ENCODE measurements at places on chromosomes 1 and 21. TPM values are rescaled to one million over a fixed set of nuclear protein-coding genes. Genes with fewer than 3 reads are reported as not detected.

Gene DNALI1
- polyA plus RNA-seq: 9.0 TPM

Gene ACTA1
- 1.1 TPM for polyA plus RNA-seq

Gene LEMD1
- polyA plus RNA-seq: not detected

Gene PCAT6
- polyA plus RNA-seq: 0.69 TPM

Gene TMPRSS15
- not detected for polyA plus RNA-seq

Gene PLA2G2F
- not detected for polyA plus RNA-seq

Gene ETV3L
- polyA plus RNA-seq: not detected

Gene CGN
- polyA plus RNA-seq: 1.5 TPM

Gene C1QA
- 1.6 TPM for polyA plus RNA-seq

Gene OR2T34
- polyA plus RNA-seq: not detected

Gene C1QB
- not detected for polyA plus RNA-seq

Gene SLC45A1
- polyA plus RNA-seq: 26.2 TPM

Gene UQCRH
- 2,787 TPM for polyA plus RNA-seq

Gene KISS1
- not detected for polyA plus RNA-seq

Gene IL22RA1
- not detected for polyA plus RNA-seq

Gene MANEAL
- polyA plus RNA-seq: 20.3 TPM

Gene PRELP
- 0.27 TPM for polyA plus RNA-seq

Gene C1orf167
- polyA plus RNA-seq: not detected

Gene SIM2
- 3.4 TPM for polyA plus RNA-seq

Gene RHBG
- not detected for polyA plus RNA-seq

Gene AQP10
- polyA plus RNA-seq: not detected

Gene CLCA1
- not detected for polyA plus RNA-seq

Gene SYT14
- 10.3 TPM for polyA plus RNA-seq

Gene C1orf116
- polyA plus RNA-seq: not detected

Gene KDF1
- not detected for polyA plus RNA-seq

Gene TDRD10
- polyA plus RNA-seq: not detected

Gene IGSF9
- polyA plus RNA-seq: not detected

Gene DMBX1
- not detected for polyA plus RNA-seq

Gene SPRR2A
- not detected for polyA plus RNA-seq

Gene SDHC
- 72.3 TPM for polyA plus RNA-seq

Gene GOLT1A
- polyA plus RNA-seq: 199 TPM

Gene CELSR2
- 4.2 TPM for polyA plus RNA-seq

Gene SELENBP1
- 0.83 TPM for polyA plus RNA-seq

Gene C1orf226
- 1.1 TPM for polyA plus RNA-seq

Gene PDZK1IP1
- not detected for polyA plus RNA-seq

Gene BATF3
- polyA plus RNA-seq: 18.0 TPM

Gene MACF1
- polyA plus RNA-seq: 127 TPM

Gene OR2M3
- polyA plus RNA-seq: not detected

Gene IFT25
- 121 TPM for polyA plus RNA-seq

Gene ENAH
- polyA plus RNA-seq: 2.5 TPM

Gene DENND1B
- polyA plus RNA-seq: 25.5 TPM

Gene FLG2
- polyA plus RNA-seq: not detected

Gene GNG4
- 42.4 TPM for polyA plus RNA-seq

Gene KRTAP11-1
- polyA plus RNA-seq: not detected

Gene C8B
- not detected for polyA plus RNA-seq

Gene SLC44A3
- polyA plus RNA-seq: 10.3 TPM

Gene KIF26B
- polyA plus RNA-seq: 0.56 TPM

Gene AMY2B
- 21.5 TPM for polyA plus RNA-seq
